ENCODE measurements at places on chromosomes 16 and 17.

- DNase-seq = no peak
These were observed 35.2 kb downstream of the TBX4 start for GRCh38 chr17:61487161-61487988.

DNA sequence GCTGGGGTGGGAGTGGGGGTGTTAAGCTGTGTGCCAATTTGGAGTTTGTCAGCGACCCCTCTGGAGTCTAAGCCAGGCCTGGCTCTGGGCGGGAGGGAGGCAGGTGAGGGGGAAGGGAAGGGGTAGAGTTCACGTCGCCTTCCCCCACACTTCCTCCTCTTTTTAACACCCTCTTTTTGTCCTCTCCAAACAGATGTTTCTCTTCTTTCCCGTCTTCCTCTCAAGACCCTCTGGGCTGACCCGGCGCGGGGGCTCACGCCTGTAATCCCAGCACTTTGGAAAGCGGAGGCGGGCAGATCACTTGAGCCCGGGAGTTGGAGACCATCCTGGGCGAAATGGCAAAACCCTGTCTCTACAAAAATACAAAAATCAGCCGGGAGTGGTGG is 3.3 kb downstream of the HOXB1 start:
- DNase-seq = no peak

DNA sequence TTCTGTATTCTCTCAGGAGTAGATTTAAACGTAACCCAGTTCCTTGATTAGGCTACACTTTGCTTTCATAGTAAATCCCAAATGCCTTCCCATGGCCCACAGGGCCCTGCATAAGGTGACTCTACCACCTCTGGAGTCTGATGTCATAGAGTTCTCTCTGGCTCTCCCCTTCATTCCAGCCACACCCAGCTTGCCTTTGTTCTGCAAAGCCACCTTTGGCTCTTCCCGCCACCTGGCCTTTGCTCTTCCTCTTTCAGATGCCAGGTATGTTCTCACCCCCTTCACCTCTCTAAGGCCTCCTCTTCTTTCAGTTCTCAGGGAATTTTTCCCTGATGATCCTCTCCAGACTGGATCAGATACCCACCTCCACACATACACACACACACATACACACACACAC is 141.3 kb upstream of the HSBP1 start:
- DNase-seq = no peak

GRCh38 chr16:82331974-82332750 is 162.1 kb upstream of the MPHOSPH6 start:
- no peak for DNase-seq

GRCh38 chr17:18888766-18889290 is 30.9 kb downstream of the PRPSAP2 start:
- DNase-seq = no peak

DNA sequence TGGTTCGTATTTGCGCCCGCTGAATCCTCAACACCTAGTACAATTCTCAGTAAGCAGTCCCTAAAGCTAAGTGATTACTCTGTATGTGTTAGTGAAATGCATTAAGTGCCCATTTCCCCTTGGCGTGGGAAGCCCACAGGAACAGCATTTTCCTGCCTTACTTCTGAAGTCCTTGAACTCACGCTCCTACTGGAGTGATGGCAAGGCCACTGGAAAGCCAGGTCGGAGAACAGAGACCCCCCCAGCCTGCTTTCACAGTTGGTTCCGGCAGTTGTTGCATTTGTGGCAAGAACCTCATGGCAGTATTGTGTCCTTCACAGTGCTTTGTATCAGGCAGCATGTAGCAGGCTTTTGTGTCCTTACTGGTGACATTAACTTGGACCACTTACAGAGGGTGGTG is 340.7 kb downstream of the CDH13 start:
- DNase-seq = no peak

DNA sequence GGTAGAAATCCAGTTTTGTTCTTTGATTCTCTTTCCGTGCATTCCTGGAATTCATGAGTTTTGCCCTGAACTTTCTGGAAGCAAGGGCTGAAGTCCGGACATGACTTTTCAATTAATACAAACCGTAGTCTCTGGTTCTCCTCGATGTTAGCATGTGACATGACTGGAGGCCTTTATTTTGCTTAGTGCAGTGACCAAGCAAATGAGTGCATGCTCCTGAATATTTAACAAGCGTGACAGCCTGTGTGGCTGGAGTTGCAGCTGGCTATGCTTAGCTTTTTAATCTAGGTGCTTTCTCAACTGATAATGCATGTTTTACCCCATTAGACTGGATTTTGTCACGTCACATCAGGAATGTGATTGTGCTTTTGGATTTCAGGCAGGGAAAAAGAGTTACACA is 302.1 kb downstream of the MAP2K6 start:
- no peak for DNase-seq

DNA sequence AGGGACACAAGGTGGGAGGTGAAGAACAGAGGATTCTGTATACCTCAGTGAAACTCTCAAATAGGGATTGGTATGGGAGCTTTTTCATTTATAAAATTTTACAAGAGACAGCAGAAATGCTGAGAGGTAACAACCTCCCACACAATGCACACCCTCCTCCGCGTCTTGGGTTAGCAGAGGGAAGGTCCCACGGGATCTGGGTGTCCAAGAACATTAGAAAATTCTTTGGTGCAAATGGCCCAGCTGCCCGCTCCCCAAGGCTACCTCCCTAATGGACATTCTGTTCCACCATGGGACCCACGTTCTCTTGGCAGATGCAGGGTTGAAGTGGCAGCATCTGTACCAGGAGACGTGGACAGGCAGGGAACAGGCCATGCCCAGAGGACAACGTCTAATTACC is 22.5 kb downstream of the GPR139 start:
- no peak for DNase-seq

- no peak for DNase-seq
These were observed 29.0 kb downstream of the ETV4 start for GRCh38 chr17:43517161-43517560.

- DNase-seq = no peak
These were observed 18.4 kb upstream of the CLEC18B start for GRCh38 chr16:74439685-74440084.

GRCh38 chr17:17492571-17492970 is 3.6 kb downstream of the RASD1 start:
- no peak for DNase-seq

DNA sequence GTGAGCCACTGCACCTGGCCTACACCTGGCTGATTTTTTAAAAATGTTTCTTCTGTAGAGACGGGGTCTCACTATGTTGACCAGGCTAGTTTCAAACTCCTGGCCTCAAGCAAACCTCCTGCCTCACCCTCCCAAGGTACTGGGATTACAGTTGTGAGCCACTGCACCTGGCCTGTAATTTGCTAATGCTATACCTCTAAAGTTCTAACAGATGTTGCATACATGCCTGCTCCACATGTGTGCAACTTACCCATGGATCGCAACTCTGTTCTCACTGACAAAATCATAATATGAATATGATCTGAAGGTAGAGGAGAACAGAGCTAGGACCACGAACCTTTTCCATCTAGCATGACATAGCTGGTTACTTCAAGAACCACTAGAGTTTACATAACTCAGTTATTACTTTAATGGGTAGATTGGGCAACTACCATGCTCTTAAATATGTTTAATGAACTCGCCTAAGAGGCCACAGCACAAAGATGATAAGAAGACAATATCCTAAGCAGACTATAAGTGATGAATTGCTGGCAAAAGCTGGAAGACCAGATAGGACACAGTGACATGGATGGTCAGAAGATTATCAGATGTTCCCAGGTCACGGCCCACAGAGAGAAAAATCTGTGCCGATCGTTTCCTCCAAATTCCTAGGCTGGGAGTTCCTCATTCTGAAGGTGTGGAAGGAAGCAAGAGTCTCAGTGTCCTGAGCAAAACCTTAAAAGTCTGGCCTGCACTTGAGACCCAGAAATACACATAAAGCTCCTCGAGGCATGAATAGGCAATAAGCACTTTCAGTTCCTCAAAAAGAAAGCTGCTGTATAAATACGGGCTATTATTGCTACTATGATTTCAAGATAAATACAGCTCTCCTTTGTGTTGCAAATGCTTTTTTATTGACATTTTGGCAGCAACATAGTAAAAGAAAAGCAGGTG is 53.6 kb upstream of the ICAM2 start:
- no peak for DNase-seq

DNA sequence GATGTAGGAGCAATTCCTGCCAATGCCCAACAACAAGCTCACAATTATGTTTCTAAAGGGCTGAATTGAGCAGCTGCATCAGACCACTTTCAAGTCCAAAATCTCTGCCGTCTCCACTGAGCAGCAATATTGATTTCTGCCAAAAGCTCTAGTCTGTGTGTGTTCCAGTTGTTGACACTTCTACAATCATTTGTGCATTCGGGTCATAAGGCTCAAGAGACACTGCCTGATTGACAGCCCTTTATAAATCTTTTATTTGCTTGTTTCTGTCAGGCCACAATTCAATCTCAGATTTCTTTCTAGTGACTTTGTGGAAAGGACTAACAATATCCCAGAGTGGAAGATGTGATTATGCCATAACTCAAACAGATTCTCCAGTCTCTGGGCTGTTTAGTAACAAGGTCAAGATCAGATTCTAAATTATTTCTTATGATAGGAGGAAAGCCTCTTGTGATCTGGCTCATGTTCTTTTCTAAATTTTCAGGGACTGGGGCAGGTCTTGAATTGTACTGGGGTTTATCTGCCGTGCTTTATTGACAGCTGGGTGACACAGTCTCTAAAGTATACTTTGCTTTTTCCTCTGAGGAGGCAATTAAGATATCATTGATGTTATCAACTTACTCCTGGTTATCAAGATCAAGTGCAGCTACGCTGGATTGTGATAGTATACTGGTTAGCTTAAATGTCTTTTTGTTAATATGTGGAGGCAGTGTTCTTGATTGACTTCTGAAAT is 377.1 kb downstream of the CNTNAP4 start:
- no peak for DNase-seq

DNA sequence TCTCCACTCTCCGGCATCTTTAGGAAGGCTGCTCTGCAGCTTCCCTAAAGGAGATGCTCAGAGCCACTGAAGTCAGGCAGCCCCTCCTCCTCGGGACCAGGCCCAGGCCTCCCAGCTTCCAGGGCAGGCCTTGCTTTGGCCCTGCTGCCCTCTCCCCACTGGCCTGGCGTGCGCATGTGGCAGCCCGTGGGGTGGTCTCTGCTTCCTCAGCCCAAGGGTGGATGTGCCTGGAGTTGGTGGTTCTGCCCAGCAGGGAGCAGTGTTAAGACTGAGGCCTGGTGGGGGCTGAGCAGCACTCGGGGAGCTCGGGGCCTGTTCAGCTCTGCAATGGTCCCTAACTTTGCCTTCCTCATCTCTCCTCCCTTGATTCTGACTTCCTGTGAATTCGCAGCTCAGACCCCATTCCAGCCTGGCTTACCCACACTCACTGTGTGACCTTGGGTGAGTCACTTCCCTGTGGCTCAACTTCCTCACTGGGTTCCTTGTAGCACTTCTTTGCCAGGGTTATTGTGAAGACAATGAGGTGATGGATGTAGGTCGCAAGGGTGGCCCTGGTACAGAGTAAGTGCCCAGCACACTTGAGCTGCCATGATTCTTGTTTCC is 63.2 kb downstream of the NKD1 start:
- DNase-seq = no peak

GRCh38 chr16:11424118-11424460 is 78.8 kb downstream of the RMI2 start:
- DNase-seq = no peak

GRCh38 chr17:60154616-60155426 is 5.0 kb downstream of the CA4 start:
- no peak for DNase-seq

- no peak for DNase-seq
These were observed 11.4 kb downstream of the TAX1BP3 start for GRCh38 chr17:3656755-3657587.

DNA sequence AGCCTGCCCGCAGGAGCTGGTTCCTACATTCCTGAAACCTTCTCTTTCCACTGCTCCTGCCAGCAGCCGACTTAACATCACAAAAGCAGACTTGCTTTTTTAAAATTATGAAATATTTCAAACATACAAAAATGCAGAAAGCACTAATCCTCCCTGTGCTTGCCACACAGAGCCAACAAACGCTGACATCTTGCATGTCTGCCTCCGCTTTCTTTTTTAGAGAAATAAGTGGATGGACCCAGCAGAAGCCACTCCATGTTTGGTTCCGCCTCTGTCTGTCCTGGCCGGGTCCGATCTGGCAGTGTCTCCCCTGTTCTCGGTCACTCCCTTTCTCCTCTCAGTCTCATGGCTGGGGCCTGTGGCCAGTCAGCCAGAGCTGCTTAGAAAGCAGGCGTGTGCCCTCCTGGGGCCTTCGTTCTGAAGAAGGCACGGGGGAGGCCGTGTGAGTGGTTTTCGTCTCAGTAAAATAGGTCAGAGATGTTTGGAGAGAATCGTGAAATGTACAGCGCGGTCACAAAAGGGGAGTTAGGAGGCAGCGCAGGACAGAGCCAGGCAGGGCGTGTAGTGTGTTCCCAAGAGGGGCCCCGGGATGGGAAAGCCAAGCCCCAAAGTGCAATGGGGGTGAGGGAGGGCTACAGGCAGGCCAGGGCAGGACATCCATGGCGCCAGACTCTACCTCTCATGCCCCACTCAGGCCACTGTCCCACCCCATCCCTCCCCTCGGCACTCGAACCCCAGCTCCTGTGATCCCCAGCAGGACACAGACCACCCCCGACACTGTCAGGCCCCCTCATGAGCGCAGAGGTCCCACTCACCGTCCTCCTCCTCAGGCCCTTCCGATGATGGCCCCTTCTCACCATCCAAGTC is 23.2 kb downstream of the MXRA7 start:
- DNase-seq = no peak

DNA sequence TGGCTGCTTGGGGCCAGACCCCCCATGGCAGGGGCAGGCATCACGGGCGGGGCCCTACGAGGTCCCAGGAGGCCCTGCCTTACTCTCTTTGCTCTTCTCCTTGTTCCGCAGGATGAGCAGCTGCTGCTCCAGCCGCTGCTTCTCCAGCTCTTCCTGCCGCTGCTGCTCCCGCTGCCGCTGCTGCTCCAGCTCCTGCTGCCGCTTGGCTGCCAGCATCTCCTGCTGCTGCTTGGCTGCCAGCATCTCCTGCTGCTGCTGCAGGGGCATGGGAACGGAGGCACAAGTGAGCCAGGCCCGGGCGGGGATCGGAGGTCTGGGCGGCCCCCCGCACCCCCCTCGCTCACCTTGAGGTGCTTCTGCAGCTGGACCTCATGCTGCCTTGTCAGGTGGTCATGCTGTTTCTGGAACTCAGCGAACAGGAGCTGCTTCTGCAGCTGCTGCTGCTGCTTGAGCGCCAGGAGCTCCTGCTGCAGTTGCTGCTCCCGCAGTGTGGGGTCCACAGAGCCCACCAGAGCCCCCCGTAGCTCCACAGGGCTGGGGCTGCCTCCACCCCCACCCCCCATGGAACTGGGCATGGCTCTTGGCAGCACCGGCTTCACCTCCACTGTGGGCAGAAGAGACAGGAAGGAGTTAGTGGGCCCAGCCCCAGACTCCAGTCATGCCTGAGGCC is 22.8 kb downstream of the G6PC3 start:
- no peak for DNase-seq

GRCh38 chr17:59775786-59776350 is 68.4 kb downstream of the VMP1 start:
- no peak for DNase-seq
